ENCODE measurements at places on chromosomes 3 and 15.

DNA sequence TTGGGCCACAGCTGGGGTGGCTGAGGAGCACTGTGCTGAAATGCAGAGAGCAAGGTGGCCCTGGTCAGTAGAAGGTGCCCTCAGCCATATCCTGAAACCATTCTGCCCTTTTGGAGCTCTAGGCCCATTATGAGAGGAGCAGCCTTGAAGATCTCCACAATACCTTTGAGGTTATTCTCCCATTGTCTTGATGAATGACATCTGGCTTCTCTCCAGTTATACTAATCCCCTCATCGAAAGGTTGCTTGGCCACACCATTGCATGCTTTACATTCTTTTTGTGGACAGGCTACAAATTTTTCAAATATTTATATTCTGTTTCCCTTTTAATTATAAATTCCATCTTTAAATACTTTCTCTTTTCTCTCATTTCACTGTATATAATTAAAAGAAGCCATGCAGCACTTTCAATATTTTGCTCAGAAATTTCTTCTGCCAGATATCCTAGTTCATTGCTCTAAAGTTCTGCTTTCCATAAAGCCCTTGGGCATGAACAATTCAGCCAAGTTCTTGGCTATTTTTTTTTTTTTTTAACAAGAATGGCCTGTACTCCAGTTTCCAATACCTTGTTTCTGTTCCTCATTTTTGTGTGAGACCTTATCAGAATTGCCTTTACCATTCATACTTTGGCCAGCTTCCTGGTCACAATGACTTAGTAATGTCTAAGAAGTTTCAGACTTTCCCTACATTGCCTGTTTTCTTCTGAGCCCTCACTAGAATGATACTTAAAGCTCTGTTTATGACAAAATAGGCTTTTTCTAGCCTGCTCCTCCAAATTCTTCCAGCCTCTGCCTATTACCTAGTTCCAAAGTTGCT is 138.9 kb upstream of the SGO1 start:
- DNase-seq = no peak

DNA sequence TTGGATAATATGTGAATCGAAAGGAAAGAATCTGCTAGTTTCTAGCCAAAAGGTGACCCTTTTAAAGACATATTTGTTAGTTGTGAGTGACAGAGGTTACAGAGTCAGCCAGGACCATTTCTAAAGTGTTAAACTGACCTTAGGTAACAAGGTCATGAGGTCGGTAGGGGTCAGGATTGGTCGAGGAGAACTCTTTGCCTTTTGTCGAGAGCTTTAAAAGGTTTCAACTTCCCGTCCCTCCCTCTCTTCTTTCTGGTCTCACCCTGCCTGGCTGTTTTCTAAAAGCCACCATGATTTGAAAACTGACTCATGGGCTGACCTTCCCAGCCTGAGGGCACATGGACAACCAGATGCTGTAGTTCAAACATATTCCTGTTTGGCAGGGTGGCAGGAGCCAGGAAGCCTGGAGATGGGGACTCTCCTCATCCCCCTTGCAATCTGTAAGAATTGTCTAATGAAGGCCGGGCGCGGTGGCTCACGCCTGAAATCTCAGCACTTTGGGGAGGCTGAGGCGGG is 25.8 kb upstream of the PRTG start:
- DNase-seq = no peak

DNA sequence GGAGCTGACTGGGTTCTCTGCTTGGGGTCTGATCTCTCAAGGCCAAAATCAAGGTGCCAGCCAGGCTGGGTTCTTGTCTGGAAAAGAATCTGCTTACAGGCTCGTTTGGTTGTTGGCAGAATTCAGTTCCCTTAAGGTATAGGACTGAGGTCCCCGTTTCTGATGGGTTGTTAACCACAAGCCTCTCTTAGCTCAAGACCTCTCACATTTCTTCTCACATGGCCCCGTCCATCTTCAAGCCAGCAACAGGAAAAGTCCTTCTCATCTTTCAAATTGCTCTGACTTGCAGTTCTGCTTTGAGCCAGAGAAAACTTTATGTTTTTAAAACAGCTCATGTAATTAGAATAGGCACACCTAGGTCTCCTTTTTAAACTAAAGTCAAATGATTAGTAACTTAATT is 20.4 kb downstream of the UACA start:
- DNase-seq = no peak

- no peak for DNase-seq
Measured at GRCh38 chr15:70266412-70267121, 168.8 kb upstream of the TLE3 start.

- no peak for DNase-seq
Measured at GRCh38 chr3:4680871-4681300, 187.7 kb downstream of the ITPR1 start.

DNA sequence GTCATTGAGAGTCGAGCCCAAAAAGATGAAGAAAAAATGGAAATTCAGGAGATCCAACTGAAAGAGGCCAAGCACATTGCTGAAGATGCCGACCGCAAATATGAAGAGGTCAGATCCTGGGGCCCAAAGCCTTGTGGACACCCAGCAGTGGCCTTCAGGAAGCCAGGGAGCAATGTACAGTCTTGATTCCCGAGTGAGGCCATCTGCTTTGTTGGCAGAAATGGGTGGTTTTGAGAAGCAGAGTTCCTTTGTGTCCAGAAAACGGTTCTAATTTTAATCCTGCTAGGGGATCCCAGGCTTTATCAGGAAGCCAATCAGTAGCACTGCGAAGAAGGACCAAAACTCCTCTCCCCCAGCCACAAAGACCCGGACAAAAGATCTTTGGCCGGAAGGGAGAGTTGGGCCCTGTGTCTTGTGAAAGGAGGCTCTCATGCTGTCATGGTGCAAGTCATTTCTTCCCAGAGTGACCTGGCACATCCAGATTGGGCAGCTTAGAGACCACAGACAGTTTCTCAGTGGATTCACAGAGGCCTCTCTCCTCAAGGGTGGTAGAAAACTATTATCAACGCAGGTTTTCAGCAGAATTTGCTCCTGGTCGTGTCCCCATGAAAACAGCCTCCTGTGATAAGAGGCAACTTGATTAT is 17.1 kb downstream of the TPM1 start:
- DNase-seq = no peak

DNA sequence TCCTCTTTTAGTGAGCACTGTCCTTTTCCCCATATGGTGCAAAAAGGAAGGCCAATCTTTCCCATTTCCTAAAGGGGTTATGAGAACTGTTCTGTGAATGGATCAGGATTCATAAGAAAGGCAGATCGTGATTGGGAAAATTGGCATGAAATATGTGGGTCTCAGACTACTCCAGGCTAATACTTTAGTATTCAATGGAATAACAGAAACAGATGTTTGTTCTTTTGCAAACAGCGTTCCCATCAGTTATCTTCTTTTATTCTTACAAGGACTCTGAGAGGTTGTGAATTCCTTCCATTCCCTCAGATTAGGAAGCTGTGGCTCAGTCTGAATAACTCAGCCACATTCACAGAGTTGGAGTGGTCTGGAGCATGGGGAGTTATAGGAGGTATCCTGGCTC is 51.3 kb upstream of the MTMR10 start:
- DNase-seq = no peak

GRCh38 chr15:80615783-80616391 is 79.2 kb upstream of the ABHD17C start:
- no peak for DNase-seq

DNA sequence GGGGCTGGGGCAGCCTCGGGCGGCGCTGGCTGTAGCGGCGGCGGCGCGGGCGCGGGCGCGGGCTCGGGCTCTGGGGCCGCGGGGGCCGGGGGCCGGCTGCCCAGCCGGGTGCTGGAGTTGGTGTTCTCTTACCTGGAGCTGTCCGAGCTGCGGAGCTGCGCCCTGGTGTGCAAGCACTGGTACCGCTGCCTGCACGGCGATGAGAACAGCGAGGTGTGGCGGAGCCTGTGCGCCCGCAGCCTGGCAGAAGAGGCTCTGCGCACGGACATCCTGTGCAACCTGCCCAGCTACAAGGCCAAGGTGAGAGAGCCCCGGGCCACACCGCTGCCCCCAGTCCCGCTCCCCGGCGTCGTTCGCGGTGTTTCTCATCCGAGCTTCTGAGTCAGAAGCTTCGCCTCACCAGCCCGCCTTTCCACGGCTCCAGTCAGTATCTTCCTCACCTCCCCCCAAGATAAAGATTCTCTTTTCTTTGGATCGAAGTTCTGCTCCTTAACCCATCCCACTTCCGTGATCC is 600 bp downstream of the FBXO45 start:
- peak; percentile 64 for DNase-seq

- DNase-seq = peak; percentile 37
Measured at GRCh38 chr15:71743861-71744382, 66.4 kb upstream of the NR2E3 start.

DNA sequence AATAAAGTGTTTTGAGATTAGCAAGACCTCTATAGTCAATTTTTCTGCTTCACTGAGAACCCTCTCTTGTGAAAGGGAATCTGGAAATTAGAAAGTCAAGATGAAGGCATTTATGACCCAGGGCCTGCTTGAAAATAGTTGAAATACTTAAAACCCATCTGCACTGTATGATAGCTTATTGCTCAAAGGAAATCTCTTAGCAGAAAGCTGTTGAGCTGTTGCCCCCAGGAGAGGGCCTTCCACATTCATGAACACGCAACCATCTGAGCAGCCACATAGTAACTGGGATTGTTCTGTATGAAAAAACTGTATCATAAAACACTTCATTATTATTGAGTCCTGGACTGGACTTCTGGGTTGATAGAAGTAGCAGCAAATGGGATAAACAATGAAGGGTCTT is 106.4 kb upstream of the PTX3 start:
- no peak for DNase-seq

Measured in activated T-cell treated with anti-CD3 and anti-CD28 coated beads, Interleukin-2, amount 50 U/mL, for 1 hour (primary cell).